Heart left ventricle (tissue), 16 donors: ENCODE measurements at places on chromosomes 6 and 20. TPM values are rescaled to one million over a fixed set of nuclear protein-coding genes. Genes with fewer than 3 reads are reported as not detected.

DNA sequence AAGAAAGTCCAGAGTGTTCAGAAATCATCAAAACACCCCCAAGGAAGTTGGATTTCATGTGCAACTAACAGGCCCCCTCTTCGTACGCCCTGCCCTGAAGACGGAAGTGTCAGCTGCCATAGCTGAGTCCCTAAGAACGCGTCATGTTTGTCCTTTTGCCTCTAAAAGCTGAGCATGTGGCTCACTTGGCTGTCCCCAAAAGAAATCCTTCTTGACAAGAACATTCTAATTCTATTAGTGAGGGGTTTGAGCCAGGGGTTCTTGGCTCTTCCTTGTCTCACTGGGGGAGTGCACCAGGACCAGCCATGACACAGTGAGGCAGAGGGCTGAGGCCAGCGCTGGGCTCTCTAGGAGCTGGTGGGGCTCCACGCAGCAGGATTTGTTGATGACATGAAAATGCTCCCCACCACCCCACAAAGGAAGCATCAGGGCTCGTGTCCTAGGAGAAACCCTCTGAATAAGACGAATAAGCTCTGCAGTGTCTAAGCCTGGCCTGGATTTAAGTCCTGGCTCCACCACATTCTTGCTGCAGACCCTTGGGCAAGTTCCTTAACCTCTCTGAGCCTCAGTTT is 20.0 kb upstream of the SPO11 start:
- H3K27me3 ChIP-seq: no peaks in the 10 kb centered on the region
- no peak for DNase-seq
- no peaks in the 10 kb centered on the region for H3K36me3 ChIP-seq
- H3K27ac ChIP-seq: no peak overlapping the region
- no peaks in the 10 kb centered on the region for H3K4me1 ChIP-seq

AARS2 gene
- 4.1 TPM for polyA plus RNA-seq

DNA sequence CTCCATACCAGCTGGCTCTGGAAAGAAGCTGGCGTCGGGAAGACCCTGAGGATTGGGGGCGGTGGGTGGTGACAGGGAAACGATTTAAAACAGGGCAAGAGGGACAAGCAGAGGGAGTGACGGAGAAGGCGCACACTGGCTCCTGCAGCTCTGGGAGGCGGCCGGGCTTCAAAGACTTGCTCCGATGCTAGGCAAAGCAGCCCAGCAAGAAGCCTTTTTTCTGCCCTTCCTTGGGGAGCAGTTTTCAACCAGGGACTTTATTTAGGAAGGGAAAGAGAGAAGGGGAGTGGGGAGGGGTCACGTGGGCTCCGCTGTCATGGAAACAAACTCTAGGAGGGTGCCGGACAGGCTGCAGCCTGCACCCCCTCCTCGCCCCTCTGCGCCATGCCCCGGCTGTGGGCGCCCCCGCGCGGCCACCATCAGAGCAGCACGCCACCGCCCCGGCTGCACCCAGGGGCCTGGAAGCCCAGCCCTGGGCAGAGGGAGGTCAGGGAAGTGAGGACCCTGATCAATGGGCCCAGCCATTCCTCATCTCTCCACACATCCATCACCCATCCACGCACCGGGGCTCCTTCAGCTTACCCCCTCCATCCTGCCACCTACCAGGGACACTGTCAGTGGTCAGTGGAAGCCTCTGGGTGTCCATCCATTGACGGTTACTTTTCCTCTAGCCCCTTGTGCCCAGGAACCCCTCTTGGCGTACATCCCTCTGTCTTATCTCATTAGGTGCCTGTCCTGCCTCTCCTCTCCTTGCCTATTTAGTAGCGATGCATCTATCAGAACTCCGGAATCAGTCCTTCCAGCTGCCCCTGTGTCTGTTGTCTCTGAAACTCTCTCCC is 66.6 kb upstream of the CCDC167 start:
- peak; percentile 53 for DNase-seq
- no peaks in the 10 kb centered on the region for H3K36me3 ChIP-seq
- H3K27ac ChIP-seq: no peak overlapping the region
- H3K4me3 ChIP-seq: peak overlapping the region; percentile 39
- no peaks in the 10 kb centered on the region for H3K27me3 ChIP-seq
- H3K4me1 ChIP-seq: no peaks in the 10 kb centered on the region

- no peaks in the 10 kb centered on the region for H3K36me3 ChIP-seq
- H3K27me3 ChIP-seq: no peaks in the 10 kb centered on the region
- no peak overlapping the region for H3K4me3 ChIP-seq
- no peak for DNase-seq
- H3K27ac ChIP-seq: no peak overlapping the region
These were observed 516.0 kb downstream of the LMBRD1 start for GRCh38 chr6:69280858-69281257.

DNA sequence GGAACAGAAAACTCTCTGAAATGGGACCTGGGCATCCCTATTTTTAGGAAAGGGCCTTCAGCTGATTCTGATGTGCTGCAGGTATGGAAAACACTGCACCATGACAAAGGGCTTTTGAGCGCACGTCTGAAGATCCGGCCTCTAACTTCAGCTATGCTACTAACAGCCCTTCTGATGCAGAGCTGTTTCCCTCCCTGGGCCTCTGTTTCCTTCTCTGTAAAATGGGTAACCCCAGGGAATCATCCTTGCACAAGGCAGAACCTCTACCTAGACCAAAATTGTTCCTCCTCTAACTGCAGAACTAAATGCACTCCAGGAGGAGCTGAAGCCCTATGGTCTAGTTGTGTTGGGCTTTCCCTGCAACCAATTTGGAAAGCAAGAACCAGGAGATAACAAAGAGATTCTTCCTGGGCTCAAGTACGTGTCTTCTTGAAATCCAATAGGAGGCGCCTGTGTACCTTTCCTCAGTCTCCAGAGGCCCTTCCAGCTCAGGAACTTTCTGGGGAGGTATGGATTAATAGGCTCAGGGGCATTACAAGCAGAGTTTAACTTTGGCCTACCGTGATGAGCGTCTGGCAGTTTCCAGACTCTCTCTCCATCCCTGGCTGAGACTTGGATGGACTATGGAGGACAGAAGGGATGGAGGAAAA is 5.9 kb downstream of the GPX5 start:
- H3K36me3 ChIP-seq: no peaks in the 10 kb centered on the region
- H3K4me1 ChIP-seq: no peaks in the 10 kb centered on the region
- H3K27ac ChIP-seq: no peak overlapping the region
- no peak for DNase-seq

- peaks cover 13% of the 10 kb centered on the region for H3K4me1 ChIP-seq
- H3K27me3 ChIP-seq: no peaks in the 10 kb centered on the region
- H3K27ac ChIP-seq: no peak overlapping the region
These were observed 145.6 kb downstream of the TASP1 start for GRCh38 chr20:13493143-13493542.

SLC24A3 gene
- polyA plus RNA-seq: 0.86 TPM

- H3K27me3 ChIP-seq: no peaks in the 10 kb centered on the region
- H3K4me3 ChIP-seq: no peak overlapping the region
- DNase-seq: no peak
- H3K4me1 ChIP-seq: no peaks in the 10 kb centered on the region
- peak overlapping the region; percentile 19 for H3K27ac ChIP-seq
These were observed 188.3 kb upstream of the MARCKS start for GRCh38 chr6:113668641-113669408.

- H3K27me3 ChIP-seq: peaks cover 7% of the 10 kb centered on the region
- no peaks in the 10 kb centered on the region for H3K36me3 ChIP-seq
- DNase-seq: no peak
- H3K4me1 ChIP-seq: no peaks in the 10 kb centered on the region
- H3K4me3 ChIP-seq: no peak within 1 kb of the TSS
- H3K27ac ChIP-seq: no peak within 1 kb of the TSS
These were observed at the start of gene TULP1 for GRCh38 chr6:35512740-35513139. TULP1 (minus strand) TSS chr6:35512896; CDS start chr6:35512858, 38 bp downstream.

SLC18B1 gene
- polyA plus RNA-seq: 3.1 TPM

DNA sequence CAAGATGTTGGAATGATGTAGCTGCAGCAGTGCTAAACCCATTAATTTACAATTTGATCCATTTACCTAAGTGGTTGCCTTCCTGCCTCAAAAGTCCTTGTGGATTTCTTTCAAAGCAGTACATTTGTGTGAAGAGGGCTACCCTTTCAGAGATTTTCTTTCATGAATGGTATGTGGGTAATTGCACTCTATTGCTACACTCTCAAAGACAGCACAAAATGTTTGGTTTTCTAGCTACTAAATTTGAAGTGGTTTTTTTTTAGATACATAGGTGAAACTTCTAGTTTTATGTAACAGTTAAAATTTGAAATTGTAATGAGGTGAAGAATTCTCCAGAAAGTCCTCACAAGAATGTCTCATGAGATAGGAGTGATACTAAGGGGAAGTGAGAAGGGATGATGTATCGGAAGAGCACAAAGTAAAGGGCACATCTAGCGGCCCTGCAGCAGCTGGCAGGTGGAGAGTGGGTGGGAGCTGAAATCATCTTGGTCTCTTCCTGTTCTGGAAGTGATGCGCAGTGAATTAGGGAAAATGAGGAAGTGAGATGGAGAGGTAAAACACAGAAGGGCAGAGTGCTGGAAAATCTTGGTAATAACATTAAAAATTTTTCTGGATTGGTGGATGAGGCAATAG is 236.8 kb upstream of the MAN1A1 start:
- H3K4me1 ChIP-seq: no peaks in the 10 kb centered on the region
- no peaks in the 10 kb centered on the region for H3K36me3 ChIP-seq
- no peaks in the 10 kb centered on the region for H3K27me3 ChIP-seq
- DNase-seq: no peak

DEFB125 gene
- not detected for polyA plus RNA-seq

DNA sequence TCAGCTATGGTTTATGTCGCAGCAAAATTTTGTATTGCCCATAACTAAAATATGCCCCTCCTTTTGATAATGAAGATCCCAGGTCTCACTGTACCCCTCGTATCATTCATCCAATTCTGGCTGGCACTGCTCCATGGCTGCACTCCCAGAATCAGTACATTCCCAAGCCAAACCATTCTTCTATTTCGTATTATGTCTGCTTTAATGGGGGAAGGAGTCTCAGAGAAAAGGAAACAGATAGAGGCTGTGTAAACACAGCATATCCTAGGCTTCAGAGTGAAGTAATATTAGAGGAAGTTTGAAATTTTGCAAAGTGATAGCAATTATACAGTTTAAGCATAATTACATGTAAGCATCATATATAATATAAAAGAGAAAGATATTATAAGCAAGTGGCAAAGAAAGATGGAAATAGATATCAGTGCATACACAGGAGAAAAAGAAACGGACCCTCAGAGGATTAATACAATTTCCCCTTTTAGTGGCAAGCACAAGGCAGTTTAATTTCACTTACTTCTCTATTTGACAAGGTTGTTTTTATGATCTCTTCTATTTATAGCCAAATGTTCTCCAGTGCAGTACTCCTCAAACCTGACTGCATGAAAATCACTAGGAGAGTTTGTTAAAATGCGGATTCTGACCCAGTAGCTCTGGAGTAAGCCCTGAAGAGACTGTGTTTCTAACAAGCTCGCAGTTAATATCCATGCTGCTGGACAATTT is 56.5 kb upstream of the TENT5A start:
- no peaks in the 10 kb centered on the region for H3K27me3 ChIP-seq
- H3K36me3 ChIP-seq: no peaks in the 10 kb centered on the region
- no peak for DNase-seq
- H3K27ac ChIP-seq: peak overlapping the region; percentile 57

SLC2A4RG gene
- polyA plus RNA-seq: 18.3 TPM

GHRH gene
- polyA plus RNA-seq: not detected

DNA sequence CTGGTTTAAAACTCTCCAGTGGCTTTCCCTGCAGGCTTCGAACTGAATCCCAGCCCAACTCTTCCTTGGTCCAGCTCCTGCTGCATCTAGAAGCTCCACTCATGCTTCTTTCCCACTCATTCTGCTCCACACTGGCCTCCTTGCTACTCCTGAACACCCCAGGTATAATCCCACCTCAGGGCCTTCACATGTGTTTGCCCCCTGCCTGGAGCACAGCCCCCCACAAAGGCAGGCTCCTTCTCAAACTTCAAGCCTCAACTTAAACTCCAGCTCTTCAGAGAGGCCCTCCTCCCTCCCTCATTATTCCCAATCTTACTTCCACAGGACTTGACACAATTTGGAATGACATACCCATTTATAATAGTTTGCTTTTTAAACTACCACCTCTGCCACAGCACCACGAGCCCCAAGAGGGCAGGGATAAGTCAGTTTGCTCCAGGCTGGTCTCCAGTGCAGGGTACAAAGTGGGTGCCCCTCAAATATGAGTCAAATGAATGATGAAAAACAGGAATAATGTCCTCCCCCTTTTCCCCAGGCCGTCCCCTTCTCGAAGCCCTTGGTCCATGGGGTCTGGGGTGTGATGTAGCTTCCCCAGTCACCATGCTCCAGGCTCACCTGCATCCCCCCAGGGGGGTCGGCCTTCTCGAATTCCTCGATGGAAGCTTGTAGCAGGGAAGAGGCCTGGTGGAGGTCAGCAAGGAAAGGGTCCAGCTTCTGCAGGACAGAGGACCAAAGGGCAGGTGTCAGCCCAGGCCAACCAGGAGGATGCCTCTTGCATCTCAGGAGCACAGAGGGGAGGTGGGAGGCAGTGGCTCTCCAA is 37.4 kb downstream of the KIAA1755 start:
- H3K4me3 ChIP-seq: no peak overlapping the region
- no peak for DNase-seq
- H3K4me1 ChIP-seq: peaks cover 4% of the 10 kb centered on the region
- peaks cover 11% of the 10 kb centered on the region for H3K36me3 ChIP-seq
- no peaks in the 10 kb centered on the region for H3K27me3 ChIP-seq
- no peak overlapping the region for H3K27ac ChIP-seq

DNA sequence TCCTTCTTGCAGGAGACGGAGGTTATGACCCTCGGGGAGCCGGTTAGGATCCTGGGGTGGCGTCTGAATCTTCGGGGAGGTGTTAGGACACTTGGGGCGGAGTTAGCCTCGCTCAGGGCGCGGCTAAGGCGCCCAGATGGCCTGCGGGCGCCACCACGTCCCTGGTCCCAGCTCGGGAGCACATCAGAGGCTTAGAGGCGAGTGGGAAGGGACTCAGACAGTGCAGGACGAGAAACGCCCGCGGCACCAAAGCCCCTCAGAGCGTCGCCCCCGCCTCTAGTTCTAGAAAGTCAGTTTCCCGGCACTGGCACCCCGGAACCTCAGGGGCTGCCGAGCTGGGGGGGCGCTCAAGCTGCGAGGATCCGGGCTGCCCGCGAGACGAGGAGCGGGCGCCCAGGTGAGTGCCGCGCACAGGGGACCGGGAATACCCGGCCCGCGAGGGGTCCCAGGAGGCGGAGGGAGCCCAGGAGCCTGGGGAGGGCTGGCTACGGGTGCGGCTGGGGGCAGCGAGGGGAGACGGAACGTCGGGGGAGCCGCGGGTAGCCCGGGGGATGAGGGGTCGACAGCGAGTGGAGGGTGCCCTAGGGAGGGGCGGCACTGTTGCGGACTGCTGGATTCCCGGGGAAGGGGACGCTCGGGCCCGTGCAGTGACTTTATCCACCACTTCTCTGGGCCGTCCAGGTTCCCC is at the start of gene HCK:
TSS of gene HCK (plus strand) at position 153 of the 688 bp plus-strand sequence.
- H3K27ac ChIP-seq: no peak within 1 kb of the TSS
- peak; percentile 45 for DNase-seq
- H3K4me1 ChIP-seq: no peaks in the 10 kb centered on the region
- H3K4me3 ChIP-seq: peak within 1 kb of the TSS; percentile 26

DNA sequence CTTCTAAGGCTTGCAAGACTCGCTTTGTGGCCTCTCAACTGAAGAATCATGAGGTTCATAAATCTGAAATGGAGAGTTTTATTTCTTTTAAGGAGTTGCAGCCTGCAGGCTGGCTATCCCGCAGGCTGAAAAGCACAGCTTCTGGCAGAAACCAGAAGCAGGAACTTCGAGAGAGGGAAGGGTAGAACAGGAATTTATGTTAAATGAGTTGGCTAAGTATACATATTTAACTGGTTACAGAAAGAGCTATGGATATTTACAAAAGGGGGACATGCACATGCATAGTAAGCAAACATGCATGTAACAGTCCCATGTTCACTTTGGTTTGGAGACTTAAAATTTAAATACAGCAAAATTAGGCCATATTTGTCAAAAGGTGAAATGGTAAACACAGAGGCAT is 787.0 kb downstream of the TFAP2A start:
- no peak overlapping the region for H3K4me3 ChIP-seq
- H3K27ac ChIP-seq: no peak overlapping the region
